Stimulated activated CD4-positive, alpha-beta T cell treated with anti-CD3 and anti-CD28 coated beads, Interleukin-15, amount 100 ng/mL, for 1 hour (primary cell): ENCODE measurements at places on chromosomes 4 and X.

DNA sequence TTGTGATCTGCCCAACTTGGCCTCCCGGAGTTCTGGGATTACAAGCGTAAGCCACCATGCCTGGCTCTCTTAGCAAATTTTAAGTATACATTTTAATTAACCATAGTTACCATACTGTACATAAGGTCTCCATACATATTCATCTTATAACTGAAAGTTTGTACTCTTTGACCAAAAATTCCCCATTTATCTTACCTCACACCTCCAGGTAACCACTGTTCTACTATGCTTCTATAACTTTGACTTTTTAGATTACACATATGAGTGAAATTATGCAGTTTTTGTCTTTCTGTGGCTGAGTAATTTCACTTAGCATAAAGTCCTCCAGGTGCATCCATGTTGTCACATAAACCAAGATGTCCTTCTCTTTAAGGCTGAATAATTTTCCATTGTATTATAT, 17.4 kb downstream of the C4orf51 start:
- DNase-seq, result no peak

DNA sequence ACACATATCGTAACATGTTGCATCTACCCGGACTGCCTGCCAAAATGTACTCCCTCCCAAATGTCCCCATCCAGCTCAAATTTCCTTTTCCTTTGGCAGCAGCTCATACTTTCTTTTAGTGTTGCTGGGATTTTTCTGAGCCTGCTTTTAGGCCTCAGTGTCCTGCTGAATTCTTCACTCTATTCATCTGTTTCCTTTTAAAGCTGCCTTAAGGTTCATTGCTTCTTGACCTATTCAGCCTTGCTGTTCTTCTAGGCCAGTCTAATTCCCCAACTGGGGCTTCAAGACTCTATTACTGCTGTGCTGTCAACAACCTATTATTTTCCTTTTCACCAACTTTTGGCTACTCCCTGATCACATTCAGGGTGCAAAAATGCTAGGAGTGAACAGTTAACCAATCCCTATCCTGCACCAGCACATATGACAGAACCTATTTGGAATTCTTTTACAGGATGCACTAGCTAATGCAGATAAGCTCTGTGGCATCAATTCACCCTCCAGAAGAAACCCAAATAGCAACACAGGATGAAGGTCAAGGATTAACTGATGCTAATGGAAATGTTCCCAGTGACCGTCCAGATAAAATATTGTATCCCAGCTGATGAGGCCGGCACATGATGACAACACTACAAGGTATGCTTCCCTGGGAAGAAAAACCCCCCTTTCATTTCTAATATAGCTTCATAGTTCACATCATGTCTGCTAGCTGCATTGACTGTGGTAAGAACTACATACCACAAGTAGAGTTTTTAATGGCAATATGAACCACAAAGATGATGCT, 114.7 kb upstream of the TTC29 start:
- no peak for DNase-seq

GRCh38 chr4:1403591-1404572, 2.4 kb downstream of the NKX1-1 start:
- DNase-seq, result no peak

- DNase-seq, result no peak
Observed at GRCh38 chr4:38060829-38061431, 100.7 kb downstream of the PTTG2 start.

GRCh38 chrX:38357747-38358673, 5.6 kb downstream of the OTC start:
- DNase-seq, result no peak

- DNase-seq, result no peak
Observed at GRCh38 chr4:111013846-111014245, 391.0 kb upstream of the PITX2 start.

DNA sequence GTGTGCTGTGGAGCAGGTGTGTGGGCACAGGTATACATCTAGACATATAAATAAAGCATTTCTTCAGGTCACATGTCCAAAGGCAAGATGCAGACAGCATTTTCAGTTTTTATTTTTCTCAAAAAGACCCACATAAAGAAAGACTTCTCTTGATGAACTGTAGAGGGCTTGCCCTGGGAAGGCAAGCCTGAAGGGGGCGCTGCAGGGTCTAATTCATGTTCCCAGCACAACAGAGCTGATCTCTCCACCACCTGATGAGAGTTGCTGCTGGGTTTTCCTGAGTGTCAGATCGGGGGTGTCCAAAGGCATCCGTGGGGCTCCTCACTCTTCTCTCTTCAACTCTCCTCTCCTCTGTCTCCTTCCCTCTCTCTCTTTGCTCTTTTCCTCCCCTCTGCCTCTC, 26.6 kb downstream of the ADRA2C start:
- DNase-seq, result no peak

DNA sequence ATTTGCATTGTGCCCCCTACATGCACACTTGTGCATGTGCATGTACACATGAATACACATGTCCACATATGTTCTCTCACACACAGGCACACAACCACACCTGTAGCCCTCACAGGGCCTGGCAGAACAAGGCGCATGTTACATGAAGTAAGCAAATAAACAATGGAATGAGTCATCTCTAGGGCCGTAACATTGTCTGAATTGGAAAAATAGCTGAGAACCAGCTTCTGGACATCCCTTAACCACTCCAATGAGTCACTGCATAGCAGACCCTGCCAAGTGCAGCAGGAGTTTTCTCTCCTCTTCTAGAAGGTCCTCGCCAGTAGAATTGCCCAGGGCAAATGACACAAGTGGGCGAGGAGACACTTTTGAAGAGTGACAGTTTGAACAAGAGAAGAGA, 66.1 kb downstream of the MAGEA10 start:
- DNase-seq, result no peak

DNA sequence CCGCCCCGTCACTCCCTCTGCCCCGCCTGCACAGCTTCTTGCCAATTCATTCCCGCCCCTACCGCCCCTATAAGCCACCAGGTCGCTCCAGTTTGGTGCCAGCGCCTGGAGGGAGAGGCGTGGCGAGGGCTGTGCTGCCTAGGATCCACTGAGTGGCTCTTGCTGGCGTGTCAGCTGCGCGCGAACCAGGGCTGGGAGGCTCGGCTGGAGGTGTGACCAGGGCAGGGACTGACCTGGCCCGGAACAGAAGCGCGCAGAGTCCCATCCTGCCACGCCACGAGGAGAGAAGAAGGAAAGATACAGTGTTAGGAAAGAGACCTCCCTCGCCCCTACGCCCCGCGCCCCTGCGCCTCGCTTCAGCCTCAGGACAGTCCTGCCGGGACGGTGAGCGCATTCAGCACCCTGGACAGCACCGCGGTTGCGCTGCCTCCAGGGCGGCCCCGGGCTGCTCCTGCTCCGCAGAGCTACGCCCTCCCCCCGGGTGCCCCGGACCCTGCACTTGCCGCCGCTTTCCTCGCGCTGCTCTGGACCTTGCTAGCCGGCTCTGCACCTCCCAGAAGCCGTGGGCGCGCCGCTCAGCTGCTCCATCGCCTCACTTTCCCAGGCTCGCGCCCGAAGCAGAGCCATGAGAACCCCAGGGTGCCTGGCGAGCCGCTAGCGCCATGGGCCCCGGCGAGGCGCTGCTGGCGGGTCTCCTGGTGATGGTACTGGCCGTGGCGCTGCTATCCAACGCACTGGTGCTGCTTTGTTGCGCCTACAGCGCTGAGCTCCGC, at the start of gene GPR78:
TSS of gene GPR78 (plus strand) at position 72 of the 773 bp plus-strand sequence. CDS start at position 663, 591 bp downstream.
- DNase-seq, result no peak
